Foreskin keratinocyte (primary cell): ENCODE measurements at places on chromosomes 7 and 10. TPM values are rescaled to one million over a fixed set of nuclear protein-coding genes. Genes with fewer than 3 reads are reported as not detected.

- no peak for DNase-seq
Observed at GRCh38 chr10:49508654-49509053, 30.3 kb downstream of the ERCC6 start.

GRCh38 chr7:128795129-128795528, 3.4 kb downstream of the CCDC136 start:
- no peak for DNase-seq

- DNase-seq = no peak
Observed at GRCh38 chr10:17506856-17507471, 52.6 kb upstream of the ST8SIA6 start.

- no peak for DNase-seq
Observed at GRCh38 chr7:49579408-49579807, 194.0 kb upstream of the VWC2 start.

GRCh38 chr10:125156739-125157480, 3.5 kb downstream of the CTBP2 start:
- DNase-seq = no peak

DNA sequence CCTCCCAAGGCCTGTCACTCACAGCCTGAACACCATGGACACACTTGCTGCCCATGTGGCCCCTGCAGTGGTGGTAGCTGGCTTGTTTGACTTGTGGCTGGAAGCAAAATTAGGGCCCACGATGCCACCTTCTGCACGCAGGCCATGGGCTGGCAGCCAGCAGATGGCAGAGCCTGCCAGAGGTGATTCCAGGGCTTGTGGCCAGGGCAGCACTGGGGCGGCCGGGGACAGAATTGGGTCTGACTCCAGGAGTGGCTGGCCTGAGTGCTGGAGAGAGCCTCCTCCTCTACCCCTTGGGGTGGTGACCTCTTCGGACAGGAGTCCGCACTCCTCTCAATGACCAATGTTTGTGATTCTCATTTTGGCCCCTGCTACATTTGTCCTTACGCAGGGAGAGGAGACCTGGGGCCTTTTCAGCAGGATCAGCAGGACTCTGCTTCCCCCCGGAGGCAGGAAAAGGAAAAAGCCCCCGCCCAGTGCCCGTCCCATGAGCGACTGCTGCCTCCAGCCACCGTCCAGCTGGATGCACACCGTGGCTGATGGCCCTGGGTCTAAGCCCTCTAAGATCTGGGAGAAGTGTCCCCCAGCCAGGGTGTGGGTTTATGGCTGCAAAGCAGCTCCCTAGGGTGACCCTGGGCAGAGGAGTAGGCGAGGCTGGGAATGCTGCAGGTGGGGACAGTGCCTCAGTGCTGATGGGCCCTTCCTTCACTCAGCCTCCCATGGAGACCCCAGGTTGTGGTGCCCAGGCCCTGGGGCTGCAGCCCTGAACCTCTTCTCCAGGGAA, 26.5 kb downstream of the DNAJB12 start:
- DNase-seq = peak; percentile 33

GRCh38 chr7:148485618-148486017, 104.9 kb upstream of the C7orf33 start:
- DNase-seq = peak; percentile 37

TRPV5 gene
- polyA plus RNA-seq = not detected in 2 replicates

RELN gene
- not detected in 2 replicates for polyA plus RNA-seq

LEP gene
- not detected in 2 replicates for polyA plus RNA-seq
